Activated naive CD8-positive, alpha-beta T cell treated with anti-CD3 and anti-CD28 coated beads for 36 hours (primary cell): ENCODE measurements at places on chromosomes 5 and 9. TPM values are rescaled to one million over a fixed set of nuclear protein-coding genes. Genes with fewer than 3 reads are reported as not detected.

GRCh38 chr5:5539590-5539989 is 117.1 kb downstream of the ICE1 start:
- peaks cover 9% of the 10 kb centered on the region for H3K27me3 ChIP-seq
- H3K4me3 ChIP-seq = no peak overlapping the region
- H3K27ac ChIP-seq = no peak overlapping the region
- DNase-seq = no peak

GRCh38 chr5:96716007-96716406 is 53.8 kb downstream of the CAST start:
- no peaks in the 10 kb centered on the region for H3K27me3 ChIP-seq
- H3K36me3 ChIP-seq = peaks cover 13% of the 10 kb centered on the region
- H3K4me3 ChIP-seq = no peak overlapping the region
- peaks cover 18% of the 10 kb centered on the region for H3K4me1 ChIP-seq

DNA sequence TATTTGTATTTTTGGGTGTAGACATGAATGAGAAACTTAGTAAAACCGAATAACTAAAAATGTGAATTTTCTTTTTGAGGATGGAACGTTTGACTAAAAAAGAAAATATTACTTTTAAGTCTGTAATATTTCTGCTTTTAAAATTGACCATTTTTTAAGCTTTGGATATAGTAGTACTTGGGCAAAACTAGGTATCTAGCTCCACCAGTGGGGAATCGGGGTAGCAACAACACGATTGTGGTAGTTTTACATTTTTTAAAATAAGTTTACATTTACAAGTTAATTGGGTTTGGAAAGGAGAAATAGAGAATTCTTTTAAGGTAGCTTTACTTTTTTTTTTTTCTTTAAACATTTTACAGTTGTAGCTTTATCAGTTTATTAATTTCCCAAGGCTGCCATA is 154.4 kb downstream of the MAN2A1 start:
- H3K36me3 ChIP-seq = peaks cover 62% of the 10 kb centered on the region
- no peak for DNase-seq
- no peak overlapping the region for H3K4me3 ChIP-seq
- H3K4me1 ChIP-seq = peaks cover 19% of the 10 kb centered on the region

- H3K36me3 ChIP-seq = no peaks in the 10 kb centered on the region
- no peak overlapping the region for H3K4me3 ChIP-seq
- no peak for DNase-seq
- peaks cover 3% of the 10 kb centered on the region for H3K4me1 ChIP-seq
- H3K27ac ChIP-seq = no peak overlapping the region
Observed at GRCh38 chr5:17178373-17178675, 39.1 kb upstream of the BASP1 start.

DNA sequence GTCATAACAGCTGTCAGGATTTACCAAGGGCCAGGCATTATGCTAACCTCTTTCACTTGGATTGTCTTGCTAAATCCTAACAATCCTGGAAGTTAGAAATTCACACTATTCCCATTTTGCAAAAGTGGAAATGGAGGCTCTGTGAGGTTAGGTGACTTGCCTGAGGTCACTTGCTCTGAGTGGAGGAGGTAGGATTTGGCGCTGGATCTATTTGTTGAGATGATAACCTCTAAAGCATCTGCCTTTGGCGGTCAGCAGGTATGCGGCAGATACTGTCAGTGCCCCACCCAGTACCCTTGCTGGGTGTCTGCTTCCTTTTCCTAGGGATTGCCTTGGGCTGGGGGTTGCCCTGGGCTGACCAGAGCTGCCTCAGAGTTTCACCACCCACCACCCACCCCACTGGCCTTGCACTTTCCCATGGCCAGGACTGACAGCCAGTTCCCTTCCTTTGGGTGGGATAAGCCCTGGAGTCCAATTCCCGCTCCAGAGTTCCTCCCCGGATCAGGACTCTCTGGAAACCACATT is 164.8 kb upstream of the MSX2 start:
- peaks cover 12% of the 10 kb centered on the region for H3K27me3 ChIP-seq
- no peak overlapping the region for H3K27ac ChIP-seq
- no peak for DNase-seq
- H3K4me1 ChIP-seq = no peaks in the 10 kb centered on the region

GRCh38 chr5:76084496-76085242 is 1.5 kb downstream of the SV2C start:
- peak overlapping the region; percentile 71 for H3K4me3 ChIP-seq
- peaks cover 81% of the 10 kb centered on the region for H3K27me3 ChIP-seq
- peaks cover 24% of the 10 kb centered on the region for H3K4me1 ChIP-seq
- no peaks in the 10 kb centered on the region for H3K36me3 ChIP-seq
- no peak overlapping the region for H3K27ac ChIP-seq
- DNase-seq = peak; percentile 21

The ZFP2 gene
- total RNA-seq = 0.32 TPM

The SPATA31C1 gene
- not detected for total RNA-seq
